NCI-H460 (cell line): ENCODE measurements at places on chromosomes 7 and 10.
A peak's percentile ranks its signal among the peaks of the same experiment; 100 is the strongest.

DNA sequence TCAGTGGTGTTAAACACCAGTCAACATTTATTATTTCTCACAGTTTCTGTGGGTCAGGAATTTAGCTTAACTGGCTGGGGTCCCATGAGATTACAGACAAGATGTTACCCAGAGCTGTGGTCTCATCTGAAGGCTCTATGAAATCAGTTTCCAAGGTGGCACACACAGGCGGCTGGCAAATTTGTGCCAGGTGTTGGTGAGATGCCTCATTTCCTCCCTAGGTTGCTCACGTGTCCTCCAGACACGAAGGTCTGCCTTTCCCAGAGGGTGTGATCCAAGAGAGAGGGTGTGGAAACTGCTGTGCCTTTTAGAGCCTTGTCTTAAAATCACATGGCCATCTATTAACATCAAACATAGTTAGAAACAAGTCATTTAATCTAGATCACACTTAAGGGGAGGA, 209.0 kb downstream of the JCAD start:
- no peak for DNase-seq

DNA sequence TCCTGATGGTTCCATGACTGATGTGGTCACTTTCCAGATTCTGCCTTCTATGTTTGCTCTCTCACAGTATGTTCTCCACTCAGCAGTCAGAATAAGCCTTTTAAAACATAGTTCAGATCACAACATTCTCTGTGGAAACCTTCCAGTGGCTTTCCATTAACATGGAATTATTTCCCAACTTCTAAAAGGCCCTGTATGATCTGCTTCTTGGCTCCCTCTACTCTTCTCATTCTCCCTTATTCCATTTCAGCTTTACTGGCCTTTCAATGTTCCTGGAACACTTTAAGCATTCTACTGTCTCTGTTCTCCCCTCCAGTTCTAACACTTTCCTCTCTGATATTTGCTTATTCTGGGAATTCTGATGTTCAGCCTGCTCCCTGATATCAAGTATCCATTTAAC, 325.6 kb downstream of the THSD7A start:
- no peak for DNase-seq

DNA sequence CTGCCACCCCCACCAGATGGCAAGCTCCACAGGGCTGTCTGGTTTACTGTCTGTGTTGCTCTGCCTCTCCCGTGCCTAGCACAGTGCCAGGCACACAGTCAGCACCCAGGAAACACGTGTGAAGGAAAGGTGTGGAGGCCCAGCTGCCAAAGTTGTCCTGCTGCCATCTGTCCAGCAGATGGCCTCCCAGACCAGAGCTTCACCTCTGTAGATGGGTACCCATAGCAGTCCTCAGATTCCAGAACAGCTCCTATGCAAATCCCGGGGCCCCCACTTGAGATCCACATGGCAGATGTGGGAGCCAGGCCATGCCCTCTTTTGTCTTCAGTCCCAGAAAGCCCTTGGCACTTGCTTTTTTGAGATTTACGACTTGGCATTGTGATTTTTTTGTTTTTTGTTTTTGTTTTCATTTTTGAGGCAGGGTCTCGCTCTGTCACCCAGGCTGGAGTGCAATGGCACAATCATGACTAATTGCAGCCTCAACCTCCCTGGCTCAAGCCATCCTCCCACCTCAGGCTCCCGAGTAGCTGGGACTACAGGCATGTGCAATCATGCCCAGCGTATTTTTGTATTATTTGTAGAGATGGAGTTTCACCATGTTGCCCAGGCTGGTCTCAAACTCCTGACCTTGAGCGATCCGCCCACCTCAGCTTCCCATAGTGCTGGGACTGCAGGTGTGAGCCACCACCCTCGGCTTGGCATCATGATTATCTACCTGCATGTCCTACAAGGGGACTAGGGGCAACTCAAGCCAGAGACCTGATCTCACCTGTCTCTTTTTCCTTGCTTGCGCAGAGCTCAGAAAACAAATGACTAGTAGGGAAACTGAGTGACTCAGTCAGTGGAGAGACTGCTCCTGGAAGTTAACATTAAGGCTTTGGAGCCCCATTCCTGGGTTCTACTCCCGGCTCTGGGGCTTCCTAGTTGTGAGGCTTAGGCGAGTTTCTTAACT, 16.9 kb upstream of the PALD1 start:
- DNase-seq: peak; percentile 61

DNA sequence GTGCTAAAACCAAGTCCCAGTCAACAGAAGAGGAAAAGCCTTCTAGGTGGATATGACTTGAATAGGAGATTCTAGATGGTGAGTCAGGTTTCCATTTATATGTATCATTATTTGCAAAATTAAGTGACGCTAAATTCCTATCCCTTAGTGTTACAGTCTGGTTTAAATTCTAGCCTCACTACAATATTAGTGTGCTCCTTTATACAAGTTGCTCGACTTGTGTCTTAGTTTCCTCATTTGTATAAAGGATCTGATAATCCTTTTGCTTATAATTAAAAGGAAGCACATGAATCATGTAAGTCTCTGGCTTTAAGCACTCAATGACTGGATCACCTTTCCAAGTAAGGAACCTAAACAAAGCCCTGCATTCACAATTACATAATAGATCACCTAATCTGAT, 105.7 kb downstream of the SVOPL start:
- DNase-seq: no peak

GRCh38 chr7:22728401-22729029, 1.5 kb downstream of the IL6 start:
- DNase-seq: no peak

GRCh38 chr10:31018962-31019361, 12.7 kb downstream of the ZNF438 start:
- DNase-seq: no peak

DNA sequence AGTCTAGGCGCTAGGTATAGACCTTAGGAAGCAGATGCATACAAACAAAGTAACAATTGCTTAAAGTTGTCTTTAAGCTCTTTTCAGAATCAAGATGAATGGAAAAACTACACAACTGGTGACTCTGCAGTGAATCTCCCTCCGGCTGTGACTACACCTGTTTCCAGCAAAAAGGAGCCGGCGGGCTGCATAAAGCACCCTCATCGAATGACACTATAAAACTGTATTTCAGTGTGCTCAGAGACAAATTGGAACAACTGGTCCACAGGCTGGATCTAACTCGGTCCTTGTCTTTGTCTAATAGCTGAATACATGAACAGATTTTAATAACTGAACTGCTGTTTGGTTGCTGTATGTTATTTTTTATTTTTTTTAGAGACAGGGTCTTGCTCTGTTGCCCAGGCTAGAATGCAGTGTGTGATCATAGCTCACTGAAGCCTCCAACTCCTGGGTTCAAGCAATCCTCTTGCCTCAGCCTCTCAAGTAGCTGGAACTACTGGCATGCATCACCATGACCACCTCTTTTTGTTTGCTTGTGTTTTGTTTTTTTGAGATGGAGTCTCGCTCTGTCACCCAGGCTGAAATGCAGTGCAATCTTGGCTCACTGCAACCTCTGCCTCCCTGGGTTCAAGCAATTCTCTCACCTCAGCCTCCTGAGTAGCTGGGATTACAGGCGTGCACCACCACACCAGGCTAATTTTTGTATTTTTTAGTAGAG, 64.2 kb upstream of the SVIL start:
- no peak for DNase-seq

DNA sequence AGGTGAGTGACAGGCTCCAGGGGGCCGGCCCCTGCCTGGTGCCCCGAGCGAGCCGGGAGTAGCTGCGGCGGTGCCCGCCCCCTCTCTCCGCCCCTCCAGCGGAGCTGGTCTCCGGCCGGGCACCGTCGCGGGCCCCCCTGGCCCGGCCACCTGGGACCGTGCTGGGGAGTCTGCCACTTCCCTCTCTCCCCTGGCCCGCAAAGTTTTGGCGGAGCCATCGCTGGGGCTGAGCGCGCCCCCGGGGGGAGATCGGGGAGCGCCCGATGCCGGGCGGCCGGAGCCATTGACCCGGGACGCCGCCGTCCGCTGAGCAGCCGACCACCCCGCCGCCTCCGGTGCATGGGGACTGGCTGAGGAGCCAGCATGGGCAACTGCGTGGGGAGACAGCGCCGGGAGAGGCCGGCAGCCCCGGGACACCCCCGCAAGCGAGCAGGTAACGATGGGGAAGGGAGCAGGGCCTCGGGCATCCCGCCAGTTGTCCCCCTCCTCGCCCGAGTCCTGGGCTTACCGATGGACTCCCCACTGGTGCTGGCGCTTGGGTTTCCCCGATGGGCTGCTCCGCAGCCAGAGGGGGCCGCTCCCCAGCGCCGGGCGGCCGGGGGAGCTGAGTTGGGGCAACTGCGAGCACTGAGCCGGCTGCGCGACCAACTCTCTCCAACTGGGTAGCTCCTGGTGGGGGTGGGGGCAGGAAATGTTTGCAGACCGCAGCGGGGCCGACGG, at the start of gene UBTD1:
Gene UBTD1, plus strand, starts transcription at position 84 of the 720 bp plus-strand sequence. Its CDS starts 280 bp downstream, at position 364.
- DNase-seq: no peak

DNA sequence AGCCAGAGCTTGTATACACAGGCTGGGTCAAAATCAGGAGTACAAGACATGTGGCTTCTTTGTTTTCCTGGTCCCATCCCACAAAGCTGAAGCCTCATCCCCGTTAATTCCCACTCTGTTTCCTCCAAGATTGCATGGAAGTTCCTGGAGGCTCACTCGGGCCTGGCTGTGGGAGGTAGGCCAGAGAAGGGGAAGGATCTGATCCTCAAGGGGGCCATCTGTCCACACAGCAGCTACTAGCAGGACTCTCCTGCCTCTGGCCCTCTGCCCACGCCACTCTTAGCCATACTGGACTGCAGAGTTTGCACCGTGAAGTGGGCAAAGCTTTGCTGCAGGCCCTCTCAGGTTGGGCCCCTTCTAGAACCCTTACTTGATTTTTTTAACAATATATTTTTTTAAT, 160.6 kb downstream of the FGFR2 start:
- DNase-seq: no peak

GRCh38 chr10:132551093-132551807, 13.7 kb downstream of the INPP5A start:
- no peak for DNase-seq

- no peak for DNase-seq
Measured at GRCh38 chr7:4209126-4209525, 473.0 kb upstream of the FOXK1 start.

DNA sequence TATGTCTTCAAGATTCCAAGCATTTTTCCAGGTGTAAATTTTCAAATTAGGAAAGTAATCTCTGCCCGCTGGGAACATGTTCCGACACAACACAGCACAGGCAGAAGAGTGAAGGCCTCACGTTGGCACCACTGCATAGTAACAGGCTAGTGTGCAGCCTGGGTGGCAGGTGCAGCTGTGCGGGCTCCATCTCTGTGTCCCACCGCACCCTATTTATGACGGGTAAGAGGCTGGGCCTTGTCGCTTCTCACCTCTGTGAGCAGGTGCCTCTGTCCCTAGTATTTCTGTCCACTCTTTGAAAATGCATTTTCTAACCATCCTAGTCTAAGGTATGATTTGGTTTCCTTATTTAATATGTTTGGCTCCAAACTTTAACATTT, 24.1 kb downstream of the VIPR2 start:
- DNase-seq: no peak

GRCh38 chr10:23173214-23174073, 18.7 kb upstream of the PTF1A start:
- DNase-seq: no peak

DNA sequence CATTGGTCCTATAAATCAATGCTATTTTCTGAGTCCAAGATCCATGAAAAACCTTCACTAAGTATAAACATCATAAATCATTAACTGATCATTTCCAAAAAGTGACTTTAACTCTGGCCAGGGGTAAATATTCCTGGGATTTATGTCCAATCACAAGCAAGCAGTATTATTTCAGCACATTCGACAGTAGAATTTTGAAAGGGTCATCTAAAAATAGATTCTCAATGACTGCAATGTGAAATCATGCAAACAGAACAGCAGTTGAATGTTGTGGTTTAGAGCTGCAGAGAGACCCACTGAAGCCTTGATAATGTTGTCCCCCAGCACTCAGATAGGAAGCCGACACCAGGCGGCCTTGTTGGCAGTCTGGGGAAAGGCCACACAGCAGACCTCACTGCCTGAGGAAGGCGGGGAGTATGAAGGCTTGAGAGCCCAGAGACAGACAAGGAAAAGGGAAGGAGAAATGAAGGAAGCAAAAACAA, 38.1 kb downstream of the FAM107B start:
- DNase-seq: no peak

DNA sequence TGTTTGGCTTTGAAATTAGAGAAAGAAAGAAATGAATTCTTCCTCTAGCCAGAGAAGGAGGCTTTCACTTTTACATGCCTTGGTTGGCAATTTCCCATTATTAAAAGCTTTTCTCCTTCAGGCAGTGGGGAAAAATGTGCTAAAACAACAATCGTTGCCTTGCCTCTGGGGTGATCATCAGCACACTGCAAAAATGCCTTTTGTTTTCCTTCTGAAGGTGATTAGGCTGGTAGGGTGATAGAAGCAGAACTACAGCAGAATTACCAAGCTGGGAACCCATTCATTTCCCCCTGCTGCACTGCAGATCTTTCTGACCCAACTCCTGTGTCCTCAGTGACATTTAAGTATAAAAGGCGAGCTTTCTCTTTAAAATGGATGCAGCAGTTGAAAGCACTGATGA, 22.2 kb downstream of the ANK3 start:
- DNase-seq: no peak

GRCh38 chr7:99460651-99461050, 5.3 kb downstream of the ATP5MF start:
- no peak for DNase-seq

GRCh38 chr7:132446666-132447278, 129.5 kb downstream of the PLXNA4 start:
- no peak for DNase-seq

DNA sequence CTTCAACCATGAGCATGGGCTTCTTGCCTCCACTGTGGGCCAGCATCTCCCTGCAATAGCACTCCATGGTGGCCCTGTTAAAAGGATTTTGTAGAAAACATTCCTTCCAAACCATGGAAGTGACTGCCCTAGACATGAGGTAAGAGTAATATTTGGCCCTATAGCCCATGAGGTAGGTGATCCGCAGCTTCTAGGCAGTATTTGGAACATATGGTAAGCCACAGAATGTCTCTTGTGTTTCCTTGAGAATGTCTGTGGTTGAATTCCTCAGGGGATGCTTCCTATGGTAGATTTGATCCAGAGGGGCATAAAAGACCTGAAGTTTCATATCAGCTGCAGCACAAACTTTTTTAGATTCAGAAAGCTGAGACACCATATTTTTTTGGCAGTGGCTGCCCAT, 54.9 kb downstream of the TMEM168 start:
- DNase-seq: no peak

DNA sequence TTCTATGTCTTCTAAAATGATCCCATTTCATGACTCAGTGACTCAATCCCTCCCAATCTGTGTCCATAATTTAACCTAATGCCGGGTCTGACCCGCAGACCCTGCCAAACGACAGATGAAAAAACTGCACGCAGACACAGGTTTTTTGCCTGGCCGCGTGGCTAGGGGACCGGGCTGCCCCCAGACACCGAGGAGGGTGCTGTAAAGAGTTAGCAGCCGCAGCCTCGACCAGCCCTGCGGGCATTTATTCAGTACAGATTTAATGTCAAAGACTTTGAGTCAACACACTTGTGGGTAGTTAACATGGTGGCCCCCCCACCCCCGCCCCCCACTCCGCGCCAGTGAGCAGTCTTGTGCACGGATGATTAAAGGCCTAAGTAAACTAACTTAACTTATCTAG, 1324.7 kb downstream of the GATA3 start:
- DNase-seq: no peak
